ENCODE measurements at places on chromosomes 1 and 21.

DNA sequence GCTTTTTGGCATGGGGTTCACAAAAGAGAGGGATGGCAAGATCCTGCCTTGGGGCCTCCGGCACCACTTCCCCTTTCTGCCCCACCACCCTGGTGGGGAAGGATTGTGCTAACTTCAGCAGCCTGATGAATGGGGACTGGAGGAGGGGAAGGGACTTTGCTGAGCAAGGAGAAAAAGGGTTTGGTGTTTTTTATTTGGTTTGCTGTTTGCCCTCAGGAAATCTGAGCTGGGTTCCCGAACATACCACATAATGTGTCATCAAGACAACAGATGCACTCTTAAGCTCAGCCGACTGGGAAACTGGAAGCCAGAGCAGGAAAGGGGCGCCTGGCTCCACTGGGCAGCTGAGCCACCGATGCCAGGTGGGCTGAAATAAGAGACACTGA is 19.8 kb downstream of the OLFML2B start:
- no peak for ATAC-seq

- ATAC-seq: no peak
Observed at GRCh38 chr1:69438056-69438795, 129.5 kb upstream of the LRRC7 start.

DNA sequence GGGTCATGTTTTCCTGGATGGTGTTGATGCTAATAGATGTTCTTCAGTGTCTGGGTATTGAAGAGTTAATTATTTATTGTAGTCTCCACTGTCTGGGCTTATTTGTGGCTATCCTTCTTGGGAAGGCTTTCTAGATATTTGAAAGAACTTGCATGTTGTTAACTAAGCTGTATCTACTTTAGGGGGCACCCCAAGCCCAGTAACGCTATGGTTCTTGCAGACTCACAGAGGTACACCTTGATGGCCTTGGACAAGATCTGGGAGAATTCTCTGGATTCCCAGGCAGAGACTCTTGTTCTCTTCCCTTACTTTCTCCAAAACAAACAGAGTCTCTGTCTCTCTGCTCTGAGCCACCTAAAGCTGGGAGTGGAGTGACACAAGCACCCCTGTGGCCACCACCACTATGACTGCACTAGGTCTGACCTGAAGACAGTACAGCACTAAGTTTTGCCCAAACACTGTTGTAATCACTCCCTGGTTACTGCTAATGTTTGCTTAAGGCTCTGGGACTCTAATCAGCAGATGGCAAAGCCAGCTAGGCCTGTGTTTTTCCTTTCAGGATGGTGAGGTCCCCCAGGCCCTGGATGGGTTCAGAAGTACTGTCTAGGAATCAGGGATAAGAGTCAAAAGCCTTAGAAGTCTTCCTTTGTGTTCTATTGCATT is 76.5 kb upstream of the C1orf21 start:
- ATAC-seq: no peak

DNA sequence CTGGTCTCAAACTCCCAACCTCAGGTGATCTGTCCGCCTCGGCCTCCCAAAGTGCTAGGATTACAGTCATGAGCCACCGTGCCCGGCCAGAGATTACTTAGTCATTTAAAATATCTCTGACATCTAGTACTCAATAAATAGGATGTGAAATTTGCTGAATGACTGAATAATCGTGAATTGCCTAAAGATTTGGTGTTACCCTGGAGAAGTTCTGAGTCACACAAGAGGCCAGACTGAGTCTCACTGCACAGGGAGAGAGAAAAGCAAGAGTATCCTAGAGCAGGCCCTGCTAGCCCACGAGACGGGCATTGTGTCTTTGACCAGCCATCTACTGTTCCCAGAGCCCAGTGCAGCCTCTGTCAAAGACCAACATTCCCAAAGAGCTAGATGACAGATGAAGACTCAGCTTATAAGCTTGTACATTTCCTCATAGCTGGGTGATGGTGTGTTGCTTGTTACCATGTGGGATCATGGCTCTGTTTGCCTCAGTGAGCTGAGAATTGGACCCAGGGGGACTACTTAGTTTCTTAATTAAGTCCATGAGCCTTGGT is 5.6 kb upstream of the EIF4G3 start:
- no peak for ATAC-seq

DNA sequence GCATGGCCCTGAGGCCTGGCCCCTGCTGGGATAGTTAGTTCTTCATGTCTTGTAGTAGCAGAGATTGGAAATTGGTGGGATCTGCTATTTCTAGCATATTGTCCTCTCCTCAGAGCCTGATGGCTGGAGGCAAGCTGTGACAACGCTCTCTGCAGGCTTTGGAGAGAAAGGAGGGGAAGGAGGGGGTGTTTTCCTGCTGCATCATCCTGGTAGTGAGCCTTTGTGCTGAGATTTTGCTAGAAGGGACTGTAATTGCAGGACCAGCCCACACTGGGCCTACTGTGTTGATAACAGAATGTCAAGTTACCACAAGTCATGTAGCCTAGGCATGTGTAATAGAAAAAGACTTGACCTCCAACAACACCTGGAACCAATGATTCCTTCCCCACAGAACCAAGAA is 351.0 kb downstream of the SIPA1L2 start:
- ATAC-seq: peak; percentile 30

- no peak for ATAC-seq
Observed at GRCh38 chr1:221335161-221336101, 406.5 kb downstream of the DUSP10 start.

DNA sequence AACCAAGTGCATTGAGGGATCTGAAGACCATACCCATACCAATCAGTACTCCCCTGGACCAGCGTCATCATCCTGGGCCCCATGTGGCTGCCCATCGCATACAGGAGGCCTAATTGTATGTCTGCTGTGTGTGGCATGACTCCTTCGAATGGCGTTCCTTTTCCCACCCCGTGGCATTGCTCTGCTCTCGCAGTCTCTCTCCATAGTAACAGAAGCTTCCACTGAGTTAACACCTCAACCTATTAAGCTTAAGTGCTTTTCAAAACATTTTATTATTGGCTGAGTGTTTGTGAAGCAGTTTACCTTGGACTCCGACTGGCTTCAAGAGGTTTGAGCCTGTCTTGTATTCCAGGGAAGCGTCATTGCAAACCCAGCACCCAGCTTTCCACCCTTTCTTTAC is 187.1 kb upstream of the LMO4 start:
- ATAC-seq: no peak

- ATAC-seq: no peak
Observed at GRCh38 chr1:220239966-220240365, 32.3 kb downstream of the RAB3GAP2 start.

- no peak for ATAC-seq
Observed at GRCh38 chr1:170678027-170678600, 14.2 kb downstream of the PRRX1 start.

- no peak for ATAC-seq
Observed at GRCh38 chr1:97396463-97396862, 524.4 kb downstream of the DPYD start.

All from esophagus mucosa (tissue), 1 donor.